ENCODE measurements at places on chromosomes 12 and 14. TPM values are rescaled to one million over a fixed set of nuclear protein-coding genes. Genes with fewer than 3 reads are reported as not detected.
A peak's percentile ranks its signal among the peaks of the same experiment; 100 is the strongest.

DNA sequence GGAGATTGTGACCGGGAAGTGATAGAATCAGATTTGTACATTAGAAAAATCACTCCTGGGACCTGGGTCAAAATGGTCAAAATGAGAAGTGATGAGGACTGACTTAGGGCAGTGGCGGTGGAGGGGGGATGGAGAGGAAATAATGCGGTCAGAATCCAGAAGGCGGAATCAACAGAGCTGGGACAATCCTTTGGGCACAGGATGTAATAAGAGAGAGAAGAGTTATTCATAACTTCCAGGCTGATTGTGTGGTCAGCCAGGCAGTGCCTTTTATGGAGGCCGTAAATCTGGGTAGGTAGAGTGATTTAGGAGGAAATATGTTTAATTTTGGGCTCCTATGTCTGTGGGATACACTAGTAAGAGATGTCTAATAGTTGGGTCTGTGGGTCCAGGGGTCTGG, 21.6 kb downstream of the FBXL14 start:
- H3K27ac ChIP-seq = no peak overlapping the region
- H3K4me3 ChIP-seq = no peak overlapping the region
- no peak for DNase-seq
- no peaks in the 10 kb centered on the region for H3K36me3 ChIP-seq

- no peak for DNase-seq
- no peak overlapping the region for H3K27ac ChIP-seq
- H3K27me3 ChIP-seq = no peaks in the 10 kb centered on the region
- H3K4me1 ChIP-seq = peaks cover 26% of the 10 kb centered on the region
- no peaks in the 10 kb centered on the region for H3K36me3 ChIP-seq
Observed at GRCh38 chr12:108685469-108686260, 45.7 kb downstream of the CORO1C start.

- no peaks in the 10 kb centered on the region for H3K36me3 ChIP-seq
- no peaks in the 10 kb centered on the region for H3K4me1 ChIP-seq
- DNase-seq = no peak
- H3K27ac ChIP-seq = no peak overlapping the region
- no peak overlapping the region for H3K4me3 ChIP-seq
- H3K27me3 ChIP-seq = no peaks in the 10 kb centered on the region
Observed at GRCh38 chr14:61120576-61120975, 139.5 kb downstream of the SLC38A6 start.

DNA sequence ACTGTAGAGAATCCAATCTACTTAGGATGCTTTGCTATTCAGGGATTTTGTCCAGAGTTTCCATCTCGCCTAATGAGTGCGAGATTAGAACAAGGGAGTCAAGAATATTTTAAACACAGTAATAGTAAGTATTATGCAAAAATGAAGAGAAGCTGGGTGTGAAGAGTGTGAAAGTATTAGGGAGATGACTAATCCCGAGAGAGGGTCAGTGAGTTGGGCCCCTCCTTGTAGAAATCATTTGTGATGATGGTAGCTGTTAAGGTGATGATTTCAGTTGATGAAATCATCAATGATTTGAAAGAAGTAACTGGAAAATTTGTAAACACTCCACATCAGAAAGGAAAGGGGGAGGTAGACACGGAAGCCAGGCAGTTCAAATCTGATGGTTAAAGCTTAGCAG, 478.9 kb upstream of the MGAT4C start:
- H3K4me1 ChIP-seq = no peaks in the 10 kb centered on the region
- H3K36me3 ChIP-seq = no peaks in the 10 kb centered on the region
- no peak for DNase-seq
- H3K4me3 ChIP-seq = no peak overlapping the region

GRCh38 chr12:123389560-123390351, 5.8 kb downstream of the KMT5A start:
- no peaks in the 10 kb centered on the region for H3K27me3 ChIP-seq
- peaks cover 23% of the 10 kb centered on the region for H3K4me1 ChIP-seq
- H3K4me3 ChIP-seq = peak overlapping the region; percentile 32
- H3K36me3 ChIP-seq = peaks cover 15% of the 10 kb centered on the region
- peak overlapping the region; percentile 54 for H3K27ac ChIP-seq

DNA sequence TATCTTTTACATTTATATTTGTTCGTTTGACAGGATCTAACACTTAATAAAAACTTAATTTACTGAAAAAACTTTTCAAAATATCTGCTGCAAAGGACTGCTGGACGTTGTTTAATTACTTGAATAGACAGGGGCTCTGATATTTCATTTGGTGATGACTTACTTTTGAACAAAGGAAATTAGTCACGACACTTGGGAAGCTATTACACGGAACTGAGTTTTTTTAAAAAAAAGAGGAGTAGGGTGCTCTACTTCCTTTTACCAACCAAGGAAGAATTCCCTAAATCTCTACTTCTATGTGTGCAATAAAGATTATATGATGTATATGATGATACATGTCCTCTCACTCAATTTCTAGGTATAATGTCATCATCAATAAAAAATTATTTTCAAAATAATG, 4.7 kb downstream of the FGD6 start:
- no peaks in the 10 kb centered on the region for H3K36me3 ChIP-seq
- H3K27me3 ChIP-seq = no peaks in the 10 kb centered on the region
- H3K4me1 ChIP-seq = peaks cover 6% of the 10 kb centered on the region
- no peak for DNase-seq
- H3K27ac ChIP-seq = no peak overlapping the region
- no peak overlapping the region for H3K4me3 ChIP-seq

GRCh38 chr12:52006726-52007157, at the start of gene TAMALIN:
Gene TAMALIN, plus strand, starts transcription at chr12:52006946. Its CDS starts 74 bp downstream, at chr12:52007020.
- DNase-seq = peak; percentile 82
- H3K4me1 ChIP-seq = peaks cover 19% of the 10 kb centered on the region
- peak within 1 kb of the TSS; percentile 67 for H3K27ac ChIP-seq
- peaks cover 6% of the 10 kb centered on the region for H3K36me3 ChIP-seq
- H3K27me3 ChIP-seq = no peaks in the 10 kb centered on the region
- peak within 1 kb of the TSS; percentile 71 for H3K4me3 ChIP-seq

DNA sequence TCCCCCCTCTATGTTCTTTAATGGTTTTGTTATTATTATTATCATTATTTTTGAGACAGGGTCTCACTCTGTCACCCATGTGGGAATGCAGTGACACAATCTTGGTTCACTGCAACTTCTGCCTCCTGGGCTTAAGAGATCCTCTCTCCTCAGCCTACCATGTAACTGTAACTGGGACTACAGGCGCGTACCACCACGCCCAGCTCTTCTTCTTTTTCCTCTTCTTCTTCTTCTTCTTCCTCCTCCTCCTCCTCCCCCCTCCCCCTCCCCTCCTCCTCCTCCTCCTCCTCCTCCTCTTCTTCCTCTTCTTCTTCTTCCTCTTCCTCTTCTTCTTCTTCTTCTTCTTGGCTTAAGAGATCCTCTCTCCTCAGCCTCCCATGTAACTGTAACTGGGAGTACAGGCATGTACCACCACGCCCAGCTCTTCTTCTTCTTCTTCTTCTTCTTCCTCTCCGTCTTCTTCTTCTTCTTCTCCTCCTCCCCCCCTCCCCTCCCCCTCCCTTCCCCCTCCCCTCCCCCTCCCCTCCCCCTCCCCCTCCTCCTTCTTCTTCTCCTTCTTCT, 5.4 kb upstream of the KRT7 start:
- no peaks in the 10 kb centered on the region for H3K27me3 ChIP-seq
- DNase-seq = no peak
- no peak overlapping the region for H3K27ac ChIP-seq
- H3K36me3 ChIP-seq = no peaks in the 10 kb centered on the region
- no peaks in the 10 kb centered on the region for H3K4me1 ChIP-seq

- no peak overlapping the region for H3K27ac ChIP-seq
- peaks cover 31% of the 10 kb centered on the region for H3K36me3 ChIP-seq
- H3K27me3 ChIP-seq = no peaks in the 10 kb centered on the region
- H3K4me3 ChIP-seq = no peak overlapping the region
- no peak for DNase-seq
Observed at GRCh38 chr12:128810182-128811127, 13.3 kb downstream of the SLC15A4 start.

DNA sequence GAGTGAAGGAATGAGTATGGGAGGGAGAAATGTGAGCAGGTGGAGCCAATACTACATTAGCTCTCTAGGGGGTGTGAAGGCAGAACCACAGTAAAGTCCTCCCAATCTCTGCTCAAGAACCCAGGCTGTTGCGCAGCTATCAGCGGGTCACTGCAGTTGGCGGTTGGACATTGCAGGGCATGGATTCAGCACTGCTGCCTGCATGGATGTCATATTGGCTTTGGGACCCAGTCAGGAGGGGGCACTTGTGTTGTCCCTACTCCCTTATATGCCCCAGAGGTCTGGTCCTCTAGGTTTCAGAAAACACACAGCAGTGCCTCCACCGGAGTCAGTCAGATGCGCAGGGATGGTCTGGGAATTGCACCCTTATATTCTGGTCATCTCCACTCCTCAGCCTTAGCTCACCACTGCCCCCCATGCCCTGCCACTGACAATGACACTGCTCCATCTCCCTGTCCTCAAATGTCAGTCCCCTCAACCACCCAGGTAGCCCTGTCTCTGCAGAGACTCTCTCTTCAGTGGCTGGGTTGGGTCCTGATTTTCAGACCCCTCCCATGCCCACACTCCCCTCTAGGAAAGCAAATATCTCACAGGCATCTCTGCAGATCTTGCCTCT, 9.6 kb downstream of the ZDHHC22 start:
- no peak overlapping the region for H3K4me3 ChIP-seq
- no peak overlapping the region for H3K27ac ChIP-seq
- no peaks in the 10 kb centered on the region for H3K36me3 ChIP-seq

GRCh38 chr12:99339663-99340062, 307.9 kb upstream of the GARIN6 start:
- H3K4me3 ChIP-seq = no peak overlapping the region
- H3K27me3 ChIP-seq = no peaks in the 10 kb centered on the region
- no peaks in the 10 kb centered on the region for H3K4me1 ChIP-seq
- no peak overlapping the region for H3K27ac ChIP-seq

DNA sequence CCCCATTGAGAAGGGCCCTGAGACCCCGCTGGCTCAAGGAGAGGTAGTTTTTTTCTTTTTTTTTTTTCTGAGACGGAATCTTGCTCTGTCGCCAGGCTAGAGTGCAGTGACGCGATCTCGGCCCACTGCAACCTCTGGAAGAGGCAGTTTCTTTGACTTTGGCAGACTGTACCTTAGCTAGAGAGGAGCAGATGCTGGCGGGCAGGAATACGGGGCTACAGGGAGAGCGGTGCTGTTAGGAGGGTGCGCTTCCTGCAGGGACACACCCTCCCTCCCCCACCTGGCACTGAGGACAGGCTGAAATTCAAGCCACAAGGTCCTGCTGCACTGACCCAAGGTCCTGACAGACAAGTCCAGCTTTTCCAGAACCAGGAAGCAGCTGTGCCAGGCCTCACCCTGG, 32.2 kb upstream of the NUDT14 start:
- no peaks in the 10 kb centered on the region for H3K4me1 ChIP-seq
- no peak overlapping the region for H3K4me3 ChIP-seq
- no peaks in the 10 kb centered on the region for H3K27me3 ChIP-seq

DNA sequence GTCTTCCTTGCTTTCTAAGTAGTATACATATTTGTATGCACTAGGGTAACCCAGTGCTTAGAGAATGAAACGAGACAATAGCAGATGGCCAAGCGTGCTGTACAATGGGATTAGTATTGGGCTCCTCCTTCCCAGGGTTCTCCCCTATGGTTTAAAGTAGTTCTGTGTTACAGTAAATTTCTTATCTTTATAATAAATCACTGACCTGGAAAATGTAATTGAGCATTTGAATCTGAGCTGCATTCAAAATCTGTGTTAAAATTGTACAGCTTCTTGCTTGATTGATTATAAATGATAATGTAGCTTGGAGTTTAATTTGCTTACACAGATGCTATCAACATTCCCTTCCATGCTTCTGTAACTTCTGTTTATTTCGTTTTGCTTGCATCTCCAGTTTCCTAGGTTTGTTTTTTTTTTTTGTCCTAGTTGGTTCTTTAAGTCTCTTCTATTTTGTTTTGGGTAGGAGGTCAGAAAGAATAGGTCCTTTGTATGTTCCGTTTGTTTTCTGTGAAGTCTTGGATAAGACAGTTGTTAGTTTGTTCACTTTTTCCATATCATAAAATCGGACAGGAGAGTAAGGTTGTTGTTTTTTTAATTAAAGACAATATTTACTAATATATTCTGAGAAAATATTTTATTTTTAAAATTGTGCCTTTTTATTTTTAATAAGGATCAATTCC, 171.2 kb downstream of the ERC1 start:
- DNase-seq = no peak
- no peaks in the 10 kb centered on the region for H3K36me3 ChIP-seq
- no peak overlapping the region for H3K4me3 ChIP-seq

DNA sequence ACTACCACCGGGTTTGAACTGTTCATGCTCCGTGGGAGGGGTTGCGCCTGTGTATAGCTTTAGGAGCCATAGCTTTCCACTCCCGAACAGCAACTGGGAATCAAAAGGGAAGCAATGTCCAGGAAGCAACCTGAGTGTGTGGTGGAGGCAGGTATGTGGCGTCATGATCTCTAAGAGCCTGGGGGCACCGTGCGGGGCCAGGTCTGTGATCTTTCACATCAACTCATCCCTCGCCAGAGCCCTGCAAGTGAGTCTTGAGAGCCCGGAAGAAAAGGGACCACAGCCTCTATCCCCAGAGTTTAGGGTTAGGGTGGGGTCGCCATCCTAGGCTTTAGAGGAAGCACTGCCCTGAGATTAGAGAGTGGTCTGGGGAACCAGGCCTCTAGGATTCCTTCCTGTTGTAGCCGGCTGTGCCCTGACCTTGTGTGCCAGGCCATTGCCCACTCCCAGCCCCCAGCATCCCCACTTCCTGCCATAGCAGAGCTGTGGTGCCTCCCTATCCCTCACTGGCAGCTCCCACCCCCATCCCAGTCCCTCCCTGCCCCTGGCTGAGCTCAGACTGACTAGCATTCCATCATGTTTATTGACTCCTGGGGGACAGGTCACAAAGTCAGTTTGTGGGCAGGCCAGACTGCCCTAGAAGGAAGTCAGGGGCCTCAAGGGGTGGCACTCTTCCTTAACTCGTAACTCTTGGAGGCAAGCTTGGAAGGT, 745 bp upstream of the ADCY4 start:
- DNase-seq = no peak
- no peak overlapping the region for H3K4me3 ChIP-seq
- H3K36me3 ChIP-seq = peaks cover 10% of the 10 kb centered on the region
- no peak overlapping the region for H3K27ac ChIP-seq
- peaks cover 68% of the 10 kb centered on the region for H3K4me1 ChIP-seq

GRCh38 chr14:90442388-90442787, 45.6 kb downstream of the CALM1 start:
- no peaks in the 10 kb centered on the region for H3K36me3 ChIP-seq
- no peak overlapping the region for H3K27ac ChIP-seq
- no peaks in the 10 kb centered on the region for H3K27me3 ChIP-seq
- no peak overlapping the region for H3K4me3 ChIP-seq
- H3K4me1 ChIP-seq = no peaks in the 10 kb centered on the region
- DNase-seq = no peak

OR6C75 gene
- not detected for total RNA-seq

GDF3 gene
- total RNA-seq = not detected

NFE2 gene
- not detected for total RNA-seq

NAV3 gene
- total RNA-seq = not detected

All from CD8-positive, alpha-beta memory T cell (primary cell).